Stimulated activated CD4-positive, alpha-beta T cell treated with anti-CD3 and anti-CD28 coated beads, Interleukin-12 subunit alpha, Interleukin-12 subunit beta, amount 100 ng/mL, for 24 hours (primary cell): ENCODE measurements at places on chromosomes 12 and 14.

- no peak for DNase-seq
Observed at GRCh38 chr12:3646561-3647241, 106.2 kb downstream of the CRACR2A start.

DNA sequence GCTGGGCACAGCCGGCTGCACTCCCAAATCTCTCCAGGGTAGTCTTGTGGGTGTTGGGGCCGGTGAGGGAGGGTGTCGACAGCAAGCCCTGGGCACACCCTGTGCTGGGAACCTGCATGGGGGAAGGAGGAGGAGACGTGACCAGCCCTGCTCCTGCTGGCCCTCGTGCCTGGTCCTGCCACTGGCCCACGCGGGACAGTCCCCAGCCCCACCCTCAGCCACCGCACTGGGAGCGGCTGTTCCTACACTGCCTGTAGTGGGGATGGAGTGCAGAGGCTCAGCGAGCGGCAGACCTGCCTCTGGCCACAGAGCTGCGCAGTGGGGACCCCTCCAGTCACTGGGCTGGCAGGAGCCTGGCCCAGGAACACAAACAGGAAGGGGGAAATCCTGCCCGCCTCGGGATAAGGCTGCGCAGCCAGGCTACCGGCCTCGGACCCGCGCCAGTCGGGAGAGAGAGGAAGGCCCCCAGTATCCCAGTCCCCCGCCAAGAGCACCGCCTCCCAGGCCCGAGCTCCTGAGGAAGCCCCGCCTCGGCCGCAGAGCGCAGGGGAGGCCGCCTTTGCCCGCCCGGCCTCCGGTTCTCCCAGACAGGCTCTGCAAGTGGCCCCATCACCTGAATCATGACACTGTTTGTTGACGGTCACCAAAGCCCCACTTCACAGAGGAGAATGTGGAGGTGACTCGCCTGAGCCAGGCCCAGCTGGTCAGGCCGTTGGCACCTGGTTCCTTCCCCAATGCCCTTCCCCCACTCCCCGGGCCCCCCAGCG is 10.6 kb downstream of the AHNAK2 start:
- DNase-seq = no peak

- no peak for DNase-seq
Observed at GRCh38 chr12:42790761-42791151, 201.2 kb upstream of the PRICKLE1 start.

- DNase-seq = no peak
Observed at GRCh38 chr14:92692822-92693226, 55.6 kb downstream of the LGMN start.

DNA sequence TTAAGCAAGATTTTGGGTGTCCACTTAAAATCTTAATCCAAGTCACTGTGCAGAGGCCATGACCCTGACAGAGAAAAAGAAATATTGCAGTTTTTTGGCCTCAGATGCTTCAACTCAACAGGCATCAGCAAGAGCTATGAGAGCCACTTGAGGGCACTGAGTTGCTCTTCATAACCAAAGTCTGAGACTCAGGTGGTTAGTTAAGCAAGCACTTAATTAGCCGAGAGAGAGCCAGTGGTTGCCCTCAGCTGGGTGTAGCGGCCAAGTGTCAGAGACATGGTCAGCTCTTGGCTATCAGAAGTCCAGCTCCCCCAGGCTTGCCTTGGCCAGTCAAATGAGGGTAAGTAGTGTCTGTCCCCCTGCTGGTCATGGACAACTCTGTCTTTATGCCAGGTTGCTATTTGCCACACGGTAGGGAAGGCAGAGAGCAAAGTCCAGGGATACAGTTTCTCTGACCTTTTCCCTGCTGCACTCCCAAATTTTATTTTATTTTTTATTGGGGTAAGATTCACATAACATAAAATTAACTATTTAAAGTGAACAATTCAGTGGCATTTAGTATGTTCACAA is 9.0 kb upstream of the KRT71 start:
- no peak for DNase-seq

- DNase-seq = no peak
Observed at GRCh38 chr14:76923431-76924370, 97.5 kb downstream of the LRRC74A start.

- DNase-seq = no peak
Observed at GRCh38 chr12:123021688-123022604, 41.5 kb downstream of the ARL6IP4 start.

DNA sequence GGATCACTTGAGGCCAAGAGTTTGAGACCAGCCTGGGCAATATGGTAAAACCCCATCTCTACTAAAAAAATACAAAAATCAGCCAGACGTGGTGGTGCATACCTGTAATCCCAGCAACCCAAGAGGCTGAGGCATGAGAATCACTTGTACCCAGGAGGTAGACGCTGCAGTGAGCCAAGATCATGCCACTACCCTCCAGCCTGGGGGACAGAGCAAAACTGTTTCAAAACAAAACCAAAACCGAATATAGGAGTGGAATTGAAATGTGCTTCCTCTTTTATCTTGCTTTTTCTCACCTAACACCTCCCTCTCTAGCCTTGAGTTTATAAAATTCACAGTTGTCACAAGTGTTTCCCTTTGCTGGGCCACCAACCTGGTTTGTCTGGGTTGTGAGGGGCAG is 181.9 kb downstream of the PAH start:
- no peak for DNase-seq

- DNase-seq = no peak
Observed at GRCh38 chr14:95211721-95212504, 54.6 kb upstream of the DICER1 start.

DNA sequence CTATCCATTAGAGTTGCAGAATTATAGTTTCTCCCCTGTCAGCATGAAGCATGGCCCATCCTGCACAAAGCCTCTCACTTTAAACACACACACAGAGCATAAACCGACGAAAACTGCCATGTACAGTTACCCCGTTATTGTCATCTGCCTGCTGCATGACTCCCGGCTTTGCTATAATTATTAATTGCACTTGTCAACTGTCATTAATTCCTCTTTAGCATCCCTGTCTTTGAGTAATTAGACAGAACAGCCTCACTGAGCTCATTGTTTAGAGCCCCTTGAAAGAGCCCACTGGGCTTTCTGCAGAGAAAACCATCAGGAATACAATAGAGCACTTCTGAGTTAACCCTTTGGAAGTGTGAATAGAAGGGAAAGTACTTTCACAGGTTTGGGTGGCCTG is 307.2 kb upstream of the SOX5 start:
- DNase-seq = no peak

GRCh38 chr12:112179916-112180315 is 54.6 kb downstream of the TRAFD1 start:
- DNase-seq = no peak

GRCh38 chr12:113214895-113215400 is 6.3 kb upstream of the TPCN1 start:
- DNase-seq = no peak

GRCh38 chr14:38662781-38663180 is 406.9 kb upstream of the CLEC14A start:
- DNase-seq = no peak

DNA sequence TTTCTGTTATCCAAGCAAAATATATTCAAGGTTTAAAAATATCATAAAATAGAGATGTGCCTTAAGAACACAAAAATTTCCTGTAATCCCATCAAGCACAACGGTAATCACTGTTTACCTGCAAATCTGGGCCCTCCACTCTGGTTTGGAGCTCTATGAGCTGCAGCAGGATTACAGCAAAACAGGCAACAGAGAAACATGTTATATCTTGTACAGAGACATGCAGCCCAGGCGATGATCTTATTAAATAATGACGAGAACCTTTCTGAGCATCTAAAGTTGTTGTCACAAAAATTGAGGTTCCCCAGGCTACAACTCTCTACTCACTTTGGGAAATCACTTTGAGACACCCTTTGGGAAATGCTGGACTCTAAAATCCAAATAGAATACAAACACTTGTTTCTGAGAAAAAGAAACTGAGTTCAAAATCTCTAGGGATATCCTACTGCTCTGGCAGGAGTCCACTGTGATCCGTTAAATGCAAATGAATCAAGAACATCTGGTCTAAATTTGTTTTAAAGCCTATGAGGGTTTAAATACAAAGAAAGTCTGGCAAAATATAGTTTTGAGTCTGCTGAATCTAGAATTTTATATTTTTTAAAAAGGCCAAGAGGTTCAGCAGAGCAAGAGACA is 36.3 kb downstream of the STON2 start:
- DNase-seq = no peak
